ENCODE measurements at places on chromosomes 1 and 21.

DNA sequence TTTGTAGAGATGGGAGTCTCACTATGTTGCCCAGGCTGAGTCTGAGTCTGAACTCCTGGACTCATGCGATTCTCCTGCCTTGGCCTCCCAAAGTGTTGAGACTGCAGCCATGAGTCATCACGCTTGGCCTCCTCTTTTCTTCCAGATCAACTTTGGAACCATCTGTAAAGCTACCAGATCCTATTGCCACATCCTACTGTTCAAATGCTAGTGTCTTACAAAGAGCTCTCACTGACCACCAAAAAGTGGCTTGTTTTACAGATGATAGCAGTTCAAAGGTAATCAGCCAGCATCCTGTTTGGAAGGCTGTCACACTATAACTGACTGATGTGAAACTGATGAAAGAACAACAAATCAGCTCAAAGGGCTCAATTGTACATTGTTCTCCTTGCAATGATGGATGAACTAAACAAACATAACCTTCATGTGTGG lies 221.6 kb downstream of the AKT3 start:
- no peak for DNase-seq

- DNase-seq: no peak
These were observed 58.5 kb downstream of the SLC25A24 start for GRCh38 chr1:108141621-108142020.

DNA sequence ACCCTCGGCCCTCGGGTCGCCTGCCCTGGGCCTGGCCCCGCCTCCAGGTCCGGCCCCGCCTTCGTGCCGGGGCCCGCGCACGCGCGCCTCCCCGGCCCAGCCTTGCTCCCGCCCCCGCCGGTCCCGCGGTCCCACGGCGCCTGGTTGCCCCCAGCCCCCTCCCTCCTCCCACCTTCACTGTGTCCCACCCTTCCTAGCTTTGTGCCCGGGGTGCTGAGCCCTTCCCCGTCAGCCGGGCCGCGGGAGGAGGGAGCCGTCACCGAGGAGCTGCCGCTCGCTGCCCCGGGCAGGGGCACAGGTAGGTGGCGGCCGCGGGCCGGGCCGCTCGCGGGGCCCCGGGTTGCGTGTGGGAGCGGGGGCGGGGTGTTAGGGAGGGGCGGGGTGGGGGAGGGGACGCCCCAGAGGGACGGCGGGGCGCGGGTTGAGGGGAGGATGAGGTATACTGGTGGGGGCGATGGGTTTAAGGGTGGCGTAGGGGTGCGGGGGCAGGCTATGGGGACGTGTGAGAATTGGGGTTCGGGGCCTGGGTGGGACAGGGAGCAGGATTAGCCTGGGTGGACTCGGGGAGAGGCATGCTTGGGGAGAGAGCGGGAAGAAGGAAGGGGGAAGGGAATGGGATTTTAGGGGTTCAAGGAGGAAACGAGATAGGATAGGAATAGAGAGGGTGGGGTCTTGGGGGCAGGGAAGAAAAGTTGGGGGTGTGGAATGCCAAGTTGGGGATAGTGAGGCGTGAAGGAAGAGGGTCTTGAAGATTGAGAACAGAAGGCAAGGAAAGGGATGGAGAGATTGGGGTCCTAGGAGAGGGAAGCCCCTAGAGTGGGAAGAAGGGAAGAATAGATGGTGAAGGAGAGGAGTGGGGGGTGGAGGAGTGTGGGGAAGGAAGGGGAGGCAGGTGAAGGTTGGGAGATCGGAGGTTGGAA lies at the start of gene LRRC42:
TSS of gene LRRC42 (plus strand) at position 99 of the 920 bp plus-strand sequence. CDS start 5,650 bp downstream, outside the sequence.
- DNase-seq: no peak

DNA sequence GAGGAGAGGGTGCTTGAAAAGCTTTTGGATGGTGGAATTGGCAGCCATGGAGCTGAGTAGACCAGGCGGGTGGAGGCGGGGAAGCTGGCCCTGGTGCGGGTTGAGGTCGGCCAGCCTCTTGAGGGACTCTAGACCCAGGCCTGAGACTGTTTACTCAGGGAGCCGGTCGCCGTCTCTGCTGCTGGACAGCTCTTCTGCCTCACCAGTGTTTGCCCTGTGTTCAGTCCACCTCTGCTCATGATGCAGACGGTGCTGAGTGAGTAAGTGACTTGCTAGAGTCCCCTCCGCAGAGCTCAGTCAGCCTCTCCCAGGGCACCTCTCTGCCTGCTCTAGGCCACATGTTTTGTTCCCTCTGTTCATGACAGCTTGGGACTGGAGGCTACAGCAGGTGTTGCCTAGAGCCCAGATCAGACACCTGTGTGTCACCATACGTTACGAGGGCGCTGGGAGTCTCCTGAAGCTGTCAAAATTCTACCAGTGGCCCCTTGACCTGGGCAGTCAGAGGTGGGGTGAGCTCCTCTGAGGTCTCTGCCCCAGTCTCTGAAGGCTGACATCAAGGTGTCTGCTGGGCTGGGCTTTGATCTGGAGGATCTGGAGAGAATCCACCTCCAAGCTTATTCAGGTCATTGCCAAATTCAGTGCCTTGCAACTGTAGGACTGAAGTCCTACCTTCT lies 73.5 kb upstream of the WNT4 start:
- no peak for DNase-seq

- no peak for DNase-seq
These were observed 2.1 kb upstream of the PER3 start for GRCh38 chr1:7781923-7782495.

DNA sequence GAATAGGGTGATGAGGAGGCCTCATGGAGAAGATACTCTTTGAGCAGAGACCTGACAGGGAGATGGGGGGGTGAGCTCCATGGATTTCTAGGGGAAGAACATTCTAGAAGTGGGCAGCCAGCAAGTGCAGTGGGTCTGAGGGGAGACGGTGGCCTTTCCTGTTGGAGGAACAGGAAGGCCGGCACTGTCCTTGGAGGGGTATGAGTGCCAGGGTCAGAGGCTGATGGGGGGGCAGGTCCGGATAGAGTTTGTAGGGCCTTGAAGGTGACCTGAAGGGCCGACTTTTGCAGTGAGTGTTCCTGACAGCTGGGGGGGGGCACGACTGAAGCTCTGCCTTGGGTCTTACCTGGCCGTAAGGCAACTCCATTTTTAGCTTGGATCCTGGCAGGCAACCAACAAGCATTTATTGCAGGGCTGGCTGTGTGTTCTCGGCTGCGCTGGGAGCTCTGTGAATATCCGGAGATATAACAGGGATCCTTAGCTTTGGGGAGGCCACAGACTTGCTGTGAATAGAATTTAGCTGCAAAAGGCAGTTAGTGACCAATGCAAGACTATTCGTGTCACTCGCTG lies 130.6 kb downstream of the MRPS6 start:
- DNase-seq: no peak

DNA sequence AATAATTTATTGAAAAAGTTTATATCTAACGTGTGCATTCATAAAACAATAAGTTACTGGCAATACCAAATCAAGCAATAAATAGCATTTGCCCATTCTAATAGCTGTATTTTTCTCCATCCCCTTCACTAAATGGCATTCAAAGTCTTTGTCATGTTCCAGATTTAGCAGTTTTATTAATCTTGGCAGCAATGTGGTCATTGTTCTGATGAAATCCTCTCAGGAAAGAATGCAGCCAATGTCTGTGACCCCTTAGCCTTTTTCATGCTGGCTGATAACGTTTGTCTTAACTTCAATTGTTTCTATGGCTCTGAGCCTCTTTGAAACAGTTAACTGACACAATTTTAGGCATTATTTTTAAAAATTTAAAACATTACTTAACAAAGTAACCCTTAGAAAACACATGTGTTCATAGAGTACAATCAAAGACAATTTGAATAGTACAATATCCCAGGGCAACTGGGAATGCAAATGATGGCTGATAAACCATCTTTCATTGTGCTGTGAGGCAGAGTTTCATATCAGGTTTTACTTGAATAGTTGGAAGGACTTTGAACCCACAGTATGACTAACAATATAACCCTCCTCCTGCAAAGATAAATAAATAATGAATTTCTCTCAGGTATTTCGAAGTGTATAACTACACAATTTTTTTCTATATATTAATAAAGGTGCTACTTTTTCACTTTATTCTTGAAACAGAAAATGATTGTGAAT lies 217.5 kb downstream of the LRRIQ3 start:
- DNase-seq: no peak

DNA sequence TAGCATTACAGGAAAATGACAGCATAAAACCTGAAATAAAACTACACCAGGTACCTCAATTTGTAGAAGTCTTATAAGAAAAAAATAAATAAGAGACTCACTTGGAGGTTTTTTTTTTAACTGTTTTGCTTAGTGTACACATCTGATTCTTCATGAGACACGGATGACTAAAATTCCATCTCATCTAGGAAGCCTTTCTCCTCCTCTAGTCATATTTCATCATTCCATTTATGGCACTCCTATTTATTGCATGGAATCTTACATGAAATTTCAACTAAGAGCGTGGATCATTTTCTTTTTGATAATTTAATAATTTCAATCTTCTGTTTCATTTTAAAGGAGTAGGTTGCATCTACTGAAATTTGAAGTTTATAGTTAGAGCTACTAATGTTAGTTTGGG lies 1.6 kb upstream of the PTGS2 start:
- DNase-seq: no peak

DNA sequence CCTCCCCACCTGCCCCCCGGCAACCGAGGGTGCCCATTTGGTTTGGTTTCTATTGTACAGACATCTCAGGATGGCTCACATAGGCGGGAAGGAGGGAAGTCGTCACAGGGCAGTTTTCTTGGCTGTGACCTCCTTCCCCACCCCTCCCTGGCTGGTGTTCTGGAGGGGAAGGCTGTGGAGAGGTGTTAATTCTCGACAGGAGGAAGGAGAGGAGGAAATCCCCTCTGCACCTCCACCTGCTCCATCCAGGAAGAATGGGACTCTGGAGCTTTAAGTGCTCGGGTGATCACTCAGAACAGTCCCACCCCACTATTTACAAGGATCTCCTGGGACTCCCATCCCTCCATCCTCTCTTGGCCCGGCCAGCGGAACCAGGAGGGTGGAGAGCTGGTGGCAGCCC lies 7.6 kb downstream of the MEX3A start:
- no peak for DNase-seq

GRCh38 chr1:184810735-184811343 lies 56.2 kb upstream of the EDEM3 start:
- DNase-seq: no peak

DNA sequence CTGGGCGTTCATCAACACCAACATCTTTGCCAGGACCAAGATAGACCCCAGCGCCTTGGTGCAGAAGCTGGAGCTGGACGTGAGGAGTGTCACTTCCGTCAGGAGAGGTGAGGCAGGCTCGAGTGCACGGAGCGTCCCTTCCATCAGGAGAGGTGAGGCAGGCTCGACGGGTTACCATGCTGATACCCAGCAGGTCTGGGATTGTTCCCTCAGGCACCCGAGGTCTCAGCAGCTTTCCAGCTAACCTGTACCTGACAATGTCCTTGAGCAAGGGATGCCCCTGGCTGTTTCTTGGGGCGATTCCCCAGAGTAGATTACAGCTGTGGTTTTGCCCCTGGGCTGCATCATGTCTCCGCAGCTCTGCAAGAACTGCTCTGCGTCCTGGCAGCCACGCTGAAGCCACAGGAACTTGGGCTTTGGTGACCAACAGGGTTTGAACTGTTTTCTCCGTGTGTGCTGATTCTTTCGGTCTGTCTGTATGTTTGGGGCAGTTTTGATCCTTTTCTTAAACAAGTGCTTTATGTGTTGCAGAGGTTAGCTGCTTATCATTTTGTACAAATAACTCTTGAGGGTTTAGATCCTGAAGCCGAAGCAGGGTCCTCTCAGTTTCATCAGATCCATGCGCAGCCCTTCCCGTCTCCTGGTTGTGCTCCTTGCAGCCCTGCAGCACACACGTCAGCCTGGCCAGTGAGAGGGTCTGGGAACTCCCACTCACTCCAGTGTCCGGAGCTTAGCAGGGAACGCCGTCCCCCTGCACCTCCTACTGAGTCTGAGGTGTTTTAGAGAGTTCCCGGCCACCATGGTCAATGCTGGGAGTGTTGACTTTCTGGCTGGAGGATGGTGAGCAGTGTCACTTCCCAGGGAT lies 4.1 kb downstream of the SLX9 start:
- DNase-seq: no peak

- no peak for DNase-seq
These were observed 33.4 kb downstream of the SLC19A1 start for GRCh38 chr21:45508607-45509565.

GRCh38 chr1:7209336-7209735 lies 424.1 kb downstream of the CAMTA1 start:
- DNase-seq: peak; percentile 32

- DNase-seq: peak; percentile 59
These were observed 122.6 kb upstream of the PPP2R5A start for GRCh38 chr1:212162635-212163034.

- peak; percentile 19 for DNase-seq
These were observed 4.0 kb upstream of the CSF3R start for GRCh38 chr1:36486439-36487335.

- DNase-seq: no peak
These were observed 75.2 kb downstream of the LMX1A start for GRCh38 chr1:165281207-165281901.

- DNase-seq: peak; percentile 50
These were observed 199.4 kb upstream of the DAB1 start for GRCh38 chr1:57623039-57623790.

DNA sequence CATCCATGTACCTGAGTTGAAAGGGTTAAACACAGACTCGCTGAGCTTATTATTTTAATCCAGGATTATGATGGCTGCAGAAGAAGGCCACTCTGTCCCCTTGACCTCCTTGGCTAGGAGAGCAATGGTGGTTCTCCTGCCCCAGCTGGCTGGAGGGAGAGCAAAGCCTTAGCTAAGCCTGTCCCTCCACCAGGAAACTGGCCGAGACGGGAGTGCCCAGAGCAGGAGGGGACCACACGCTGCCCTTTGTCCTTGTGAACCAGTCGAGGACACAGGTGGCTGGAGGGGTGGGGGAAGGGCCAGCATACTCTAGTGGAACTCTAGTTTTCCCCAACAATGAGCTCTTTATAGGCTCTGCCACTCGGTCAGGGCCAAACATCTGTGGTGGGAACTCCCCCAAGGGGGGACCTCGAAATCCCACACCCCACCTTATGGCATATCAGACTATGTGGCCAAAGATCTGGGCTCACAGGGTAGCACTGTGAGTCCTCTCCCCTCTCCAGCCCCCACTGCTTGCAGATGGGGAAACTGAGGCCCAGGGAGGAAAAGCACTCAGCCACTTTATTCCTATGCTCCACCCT lies 12.9 kb downstream of the KIAA1614 start:
- DNase-seq: peak; percentile 71

DNA sequence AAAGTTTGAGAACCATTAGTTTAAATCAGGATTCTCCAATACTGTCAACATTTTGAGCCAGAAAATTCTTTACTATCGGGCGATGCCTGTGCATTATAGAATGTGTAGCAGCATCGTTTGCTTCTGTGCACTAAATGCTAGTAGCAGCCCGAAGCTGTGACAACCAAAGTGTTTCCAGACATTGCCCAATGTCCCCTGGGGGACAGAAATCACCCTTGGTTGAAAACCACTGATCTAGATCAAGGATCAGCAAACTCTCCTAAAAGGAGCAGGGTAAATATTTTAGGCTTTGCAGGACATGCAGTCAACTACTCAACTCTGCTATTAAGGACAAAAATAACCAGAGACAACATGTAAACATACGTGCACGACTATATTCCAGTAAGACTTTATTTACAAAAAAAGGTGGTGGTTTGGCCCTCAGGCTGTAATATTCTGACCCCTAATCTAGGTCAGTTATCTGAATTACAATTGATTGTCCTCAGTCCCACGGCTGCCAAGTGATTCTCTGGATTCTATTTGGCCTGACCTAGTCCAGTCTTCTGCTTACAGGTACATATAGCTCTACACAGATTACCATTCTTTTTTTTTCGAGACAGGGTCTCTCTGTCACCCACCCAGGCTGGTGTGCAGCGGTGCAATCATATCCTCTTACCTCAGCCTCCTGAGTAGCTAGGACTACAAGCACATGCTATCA lies 10.6 kb downstream of the FAF1 start:
- DNase-seq: no peak

GRCh38 chr21:44728716-44729115 lies 17.3 kb upstream of the TSPEAR start:
- DNase-seq: no peak
